CD8-positive, alpha-beta memory T cell (primary cell): ENCODE measurements at places on chromosomes 11 and 22. TPM values are rescaled to one million over a fixed set of nuclear protein-coding genes. Genes with fewer than 3 reads are reported as not detected.

DNA sequence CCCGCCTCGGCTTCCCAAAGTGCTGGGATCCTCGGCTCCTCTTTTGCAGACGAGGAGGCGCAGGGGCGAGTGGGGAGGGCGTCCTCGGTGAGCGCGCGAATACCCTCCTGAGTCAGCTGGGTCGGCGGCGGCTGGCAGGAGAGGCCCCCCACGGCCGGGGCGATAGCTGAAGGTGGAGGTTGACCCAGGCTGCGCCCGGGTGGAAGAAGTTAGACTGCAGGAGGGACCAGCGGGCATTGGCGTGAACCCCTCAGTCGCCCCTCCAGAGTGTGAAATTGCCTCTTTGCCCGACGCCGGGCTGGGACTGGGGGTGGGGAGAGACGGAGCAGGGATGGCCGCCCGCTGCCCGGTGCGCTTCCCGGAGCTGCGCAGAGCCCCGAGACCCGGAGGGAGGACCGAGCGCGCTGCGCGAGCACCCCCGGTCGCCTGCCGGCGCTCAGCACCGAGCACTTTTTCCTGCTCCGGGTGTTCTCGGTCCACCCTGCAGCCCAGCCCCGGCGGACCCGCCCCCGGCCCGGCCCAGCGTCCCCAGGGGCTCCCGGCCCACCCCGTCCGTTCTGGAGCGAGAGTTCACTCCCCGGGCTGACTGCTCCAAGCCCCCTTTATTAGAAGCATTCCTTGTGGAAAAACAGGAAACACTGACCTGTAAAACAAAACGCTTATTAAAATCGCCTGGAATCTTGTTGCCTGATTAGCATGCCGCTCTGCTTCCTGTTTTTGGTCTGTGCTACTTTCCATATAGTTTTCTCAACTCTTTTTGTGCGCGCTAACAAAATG, 13.7 kb upstream of the CPT1A start:
- peak overlapping the region; percentile 19 for H3K4me3 ChIP-seq
- H3K27me3 ChIP-seq: peaks cover 12% of the 10 kb centered on the region

- no peak overlapping the region for H3K27ac ChIP-seq
- H3K4me1 ChIP-seq: no peaks in the 10 kb centered on the region
- H3K27me3 ChIP-seq: no peaks in the 10 kb centered on the region
- DNase-seq: no peak
Measured at GRCh38 chr11:75964071-75964470, 149.1 kb downstream of the UVRAG start.

- H3K27ac ChIP-seq: no peak overlapping the region
- DNase-seq: no peak
- no peaks in the 10 kb centered on the region for H3K4me1 ChIP-seq
- no peaks in the 10 kb centered on the region for H3K27me3 ChIP-seq
- H3K4me3 ChIP-seq: no peak overlapping the region
Measured at GRCh38 chr11:32839308-32839707, 9.6 kb downstream of the PRRG4 start.

DNA sequence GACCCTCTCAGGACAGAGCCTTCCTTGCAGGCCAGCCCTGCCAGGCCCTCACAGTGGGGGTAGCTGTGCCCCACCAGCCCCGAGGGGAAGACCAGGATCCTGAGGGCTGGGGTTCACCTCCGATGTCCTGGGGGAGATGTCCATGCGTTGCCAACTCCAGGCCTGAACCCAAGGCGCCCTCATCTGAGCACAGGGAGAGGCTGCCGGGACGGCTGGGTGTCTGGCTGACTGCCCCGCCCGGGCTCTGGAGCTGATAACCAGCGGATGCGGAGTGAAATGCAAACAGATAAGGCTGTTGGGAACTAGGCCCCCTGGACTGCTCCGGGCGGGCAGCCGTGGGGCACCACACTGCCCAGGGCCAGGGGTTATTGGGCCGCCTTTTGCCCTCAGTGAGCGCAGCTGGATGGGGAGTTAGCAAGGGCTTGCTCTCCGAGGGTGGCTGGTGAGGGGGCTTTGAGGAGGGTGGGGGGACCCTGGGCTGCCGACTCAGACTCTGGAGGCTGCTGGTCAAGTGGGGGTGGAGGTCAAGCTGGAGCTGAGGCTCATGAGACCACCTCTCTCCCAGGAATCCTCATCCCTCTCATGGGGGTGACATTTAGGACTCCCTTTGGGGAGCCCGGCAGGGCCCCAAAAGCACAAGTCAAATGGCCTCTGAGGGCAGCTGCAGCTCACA, 5.6 kb upstream of the MUC6 start:
- H3K4me1 ChIP-seq: no peaks in the 10 kb centered on the region
- H3K27ac ChIP-seq: no peak overlapping the region

Gene TSGA10IP
- not detected for total RNA-seq

GRCh38 chr11:125489166-125489565, 6.9 kb downstream of the FEZ1 start:
- no peak for DNase-seq
- peaks cover 2% of the 10 kb centered on the region for H3K4me1 ChIP-seq
- no peak overlapping the region for H3K4me3 ChIP-seq
- no peaks in the 10 kb centered on the region for H3K36me3 ChIP-seq
- H3K27me3 ChIP-seq: peaks cover 2% of the 10 kb centered on the region

GRCh38 chr22:45784357-45785277, 113.0 kb downstream of the ATXN10 start:
- DNase-seq: no peak
- H3K27me3 ChIP-seq: no peaks in the 10 kb centered on the region
- H3K36me3 ChIP-seq: no peaks in the 10 kb centered on the region
- H3K27ac ChIP-seq: no peak overlapping the region
- no peak overlapping the region for H3K4me3 ChIP-seq
- H3K4me1 ChIP-seq: no peaks in the 10 kb centered on the region

DNA sequence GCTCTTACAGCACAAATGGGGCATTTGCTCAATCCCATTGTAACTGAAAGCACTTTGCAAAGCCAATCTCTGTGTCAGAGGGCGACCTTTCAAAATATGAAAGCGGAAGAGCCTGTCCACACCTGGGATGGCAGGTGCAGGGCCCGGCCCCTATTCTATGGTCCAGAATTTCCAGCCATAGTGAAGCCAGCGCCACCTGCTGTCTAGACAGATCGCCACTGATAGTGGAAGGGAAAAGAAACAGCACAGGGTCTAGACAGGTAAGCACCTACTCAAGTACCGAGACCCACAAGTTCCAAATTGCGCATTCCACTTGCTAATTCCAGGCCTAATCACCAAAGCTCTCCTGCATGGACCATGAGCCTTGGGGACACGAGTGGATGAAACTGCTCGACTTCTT, 141.4 kb downstream of the NTM start:
- no peaks in the 10 kb centered on the region for H3K27me3 ChIP-seq
- no peaks in the 10 kb centered on the region for H3K4me1 ChIP-seq
- no peak for DNase-seq
- no peak overlapping the region for H3K4me3 ChIP-seq
- H3K27ac ChIP-seq: no peak overlapping the region
